ENCODE measurements at places on chromosomes 7 and 10. TPM values are rescaled to one million over a fixed set of nuclear protein-coding genes. Genes with fewer than 3 reads are reported as not detected.

The HOXA1 gene
- total RNA-seq, result 2.8 TPM

The MYPN gene
- total RNA-seq, result 0.34 TPM

The VGF gene
- total RNA-seq, result 43.2 TPM

The FRMPD2 gene
- total RNA-seq, result 0.30 TPM

- DNase-seq, result no peak
Observed at GRCh38 chr7:96059075-96059474, 262.8 kb downstream of the SLC25A13 start.
